ENCODE measurements at places on chromosomes 2 and 18. TPM values are rescaled to one million over a fixed set of nuclear protein-coding genes. Genes with fewer than 3 reads are reported as not detected.
A peak's percentile ranks its signal among the peaks of the same experiment; 100 is the strongest.

Gene LIPG
- 0.50 TPM for total RNA-seq

DNA sequence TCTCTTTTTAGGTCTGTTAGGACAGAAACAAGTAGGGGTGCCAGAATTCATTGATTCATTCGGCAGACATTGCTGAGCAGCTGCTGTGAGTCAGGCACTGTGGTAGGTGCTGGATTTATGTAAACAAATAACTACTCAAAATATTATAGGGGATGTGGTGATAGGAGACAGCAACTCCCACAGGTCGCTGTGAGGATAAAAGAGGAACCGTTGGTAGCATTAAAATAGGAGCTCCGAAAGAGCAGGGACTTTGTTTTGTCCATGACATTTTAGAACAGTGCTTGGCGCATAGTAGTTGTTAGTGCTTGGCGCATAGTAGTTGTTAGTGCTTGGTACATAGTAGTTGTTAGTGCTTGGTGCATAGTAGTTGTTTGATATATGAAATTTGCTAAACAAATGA lies 29.2 kb downstream of the ATP6V1C2 start:
- DNase-seq: peak; percentile 4
- H3K27me3 ChIP-seq: peaks cover 3% of the 10 kb centered on the region
- no peaks in the 10 kb centered on the region for H3K36me3 ChIP-seq
- no peak overlapping the region for H3K4me3 ChIP-seq
- no peaks in the 10 kb centered on the region for H3K4me1 ChIP-seq

GRCh38 chr18:5065615-5066014 lies 131.4 kb downstream of the AKAIN1 start:
- H3K27ac ChIP-seq: no peak overlapping the region
- H3K4me1 ChIP-seq: no peaks in the 10 kb centered on the region
- H3K27me3 ChIP-seq: no peaks in the 10 kb centered on the region
- H3K36me3 ChIP-seq: no peaks in the 10 kb centered on the region

DNA sequence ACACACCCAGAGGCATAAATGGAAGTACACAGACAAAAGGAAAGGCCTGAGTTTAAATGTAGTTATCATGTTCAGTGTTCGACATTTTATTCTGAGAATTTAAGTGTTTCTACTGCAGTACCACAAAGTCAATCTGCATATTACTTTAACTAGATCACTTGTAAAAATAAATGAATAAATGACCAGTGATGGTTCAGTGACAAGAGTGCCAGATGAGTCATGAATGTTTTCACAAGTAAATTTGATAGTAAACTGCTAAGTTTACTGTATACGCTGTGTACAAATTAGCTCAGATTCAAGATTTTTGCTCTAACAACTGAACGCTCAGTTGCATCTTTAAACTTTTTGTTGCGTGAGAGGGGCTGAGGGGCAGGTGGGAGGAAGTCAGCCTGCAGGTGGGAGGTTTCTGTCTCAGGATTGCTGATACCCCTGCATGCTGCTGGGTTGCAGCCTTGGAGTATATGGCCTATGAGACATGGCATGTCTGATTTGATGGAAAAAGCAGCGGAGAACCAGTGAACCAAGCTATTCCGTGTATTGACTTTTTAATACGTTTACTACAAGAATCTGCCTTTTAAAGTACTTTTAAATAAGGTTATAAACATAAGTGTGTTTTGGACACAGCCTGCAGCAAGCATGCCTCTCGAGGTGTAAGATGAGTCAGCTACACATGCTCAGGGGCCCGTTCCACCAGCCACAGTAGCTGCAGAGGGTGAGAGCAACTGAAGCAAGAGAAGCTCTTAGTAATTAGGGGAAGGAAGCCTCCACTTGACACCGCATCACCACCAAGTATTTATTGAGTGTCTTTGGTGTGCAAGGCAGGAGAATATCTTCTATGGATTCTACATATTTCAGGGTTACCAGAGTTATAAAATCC lies 245.1 kb downstream of the NEDD4L start:
- no peak overlapping the region for H3K4me3 ChIP-seq
- no peak overlapping the region for H3K27ac ChIP-seq
- peaks cover 11% of the 10 kb centered on the region for H3K4me1 ChIP-seq
- H3K27me3 ChIP-seq: no peaks in the 10 kb centered on the region
- H3K36me3 ChIP-seq: no peaks in the 10 kb centered on the region
- DNase-seq: peak; percentile 80

DNA sequence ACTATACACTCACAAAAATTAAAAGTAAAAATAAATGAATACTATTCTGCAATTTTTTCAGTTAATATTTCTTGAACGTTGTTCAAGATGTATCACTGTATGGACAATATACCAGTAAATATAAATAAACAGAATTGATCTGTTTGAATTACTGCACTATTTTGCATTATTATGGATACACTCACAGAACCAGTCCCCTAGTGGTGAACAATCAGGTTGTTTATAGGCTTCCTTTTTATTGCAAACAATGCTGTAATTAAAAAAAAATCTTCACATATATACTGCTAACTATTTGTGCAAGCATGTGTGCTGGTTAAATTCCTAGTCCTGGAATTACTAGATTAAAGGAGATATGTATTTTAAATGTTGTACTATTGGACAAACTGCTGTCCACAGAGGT lies 306.0 kb downstream of the FBXO15 start:
- no peak for DNase-seq
- H3K27ac ChIP-seq: no peak overlapping the region
- H3K4me1 ChIP-seq: no peaks in the 10 kb centered on the region
- H3K4me3 ChIP-seq: no peak overlapping the region
- no peaks in the 10 kb centered on the region for H3K36me3 ChIP-seq
- H3K27me3 ChIP-seq: no peaks in the 10 kb centered on the region

Measured in fibroblast of lung (primary cell).